Effector CD8-positive, alpha-beta T cell (primary cell): ENCODE measurements at places on chromosomes 6 and 20.

- no peak for DNase-seq
Observed at GRCh38 chr6:170114187-170114945, 176.5 kb downstream of the DLL1 start.

DNA sequence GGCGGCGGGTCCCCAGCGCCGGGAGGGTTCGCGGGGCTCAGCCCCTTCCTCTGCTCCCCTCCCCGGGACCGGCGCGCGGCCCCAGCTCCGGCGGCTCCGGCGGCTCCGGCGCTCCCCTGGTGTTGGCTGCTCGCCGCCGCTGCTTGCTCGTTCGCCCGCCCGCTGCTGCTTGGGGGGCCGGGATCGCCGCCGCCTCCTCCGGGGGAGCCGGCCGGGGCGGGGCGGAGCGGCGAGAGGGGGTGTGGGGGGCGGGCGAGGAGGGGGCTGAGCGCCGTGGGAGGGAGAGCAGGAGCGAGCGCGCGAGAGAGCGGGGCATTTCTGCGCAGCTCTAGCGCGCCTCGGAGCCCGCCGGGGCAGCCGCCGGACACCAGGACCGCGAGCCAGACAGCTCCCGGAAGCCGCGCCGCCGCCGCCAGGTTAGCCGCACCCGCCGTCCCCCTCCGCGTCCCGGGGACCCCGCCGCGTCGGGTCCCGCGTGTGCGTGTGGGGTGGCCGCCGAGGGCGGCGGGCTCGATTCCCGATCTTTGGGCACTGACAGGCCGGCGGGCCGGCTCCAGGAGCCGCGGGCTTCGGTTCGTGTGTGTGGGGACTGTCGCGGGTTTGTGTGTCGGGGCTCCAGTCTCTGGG, 62.0 kb upstream of the EPB41L1 start:
- no peak for DNase-seq

DNA sequence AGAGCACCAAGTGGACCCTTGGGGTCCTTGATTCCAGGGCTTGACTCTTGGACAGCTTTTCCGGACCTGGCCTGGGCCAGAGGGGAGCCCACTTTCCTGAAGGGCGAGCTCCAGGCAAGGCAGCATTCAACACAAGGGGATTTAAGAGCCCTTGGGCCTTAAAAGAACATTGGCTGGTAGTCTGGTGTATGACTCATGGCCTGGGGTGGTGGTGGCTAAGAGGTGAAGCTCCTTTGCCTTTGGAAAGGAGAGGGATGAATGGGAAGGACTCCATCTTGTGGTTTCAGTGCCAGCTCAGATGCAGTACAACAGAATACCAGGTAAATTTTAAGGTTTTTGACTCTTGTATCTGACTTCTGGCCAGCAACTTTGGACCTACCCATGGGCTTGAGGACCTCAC, 760.7 kb downstream of the GRIK2 start:
- DNase-seq = no peak

GRCh38 chr6:115865914-115866313, 194.8 kb downstream of the FRK start:
- no peak for DNase-seq

GRCh38 chr6:38806271-38806670, 91.2 kb downstream of the DNAH8 start:
- DNase-seq = no peak

DNA sequence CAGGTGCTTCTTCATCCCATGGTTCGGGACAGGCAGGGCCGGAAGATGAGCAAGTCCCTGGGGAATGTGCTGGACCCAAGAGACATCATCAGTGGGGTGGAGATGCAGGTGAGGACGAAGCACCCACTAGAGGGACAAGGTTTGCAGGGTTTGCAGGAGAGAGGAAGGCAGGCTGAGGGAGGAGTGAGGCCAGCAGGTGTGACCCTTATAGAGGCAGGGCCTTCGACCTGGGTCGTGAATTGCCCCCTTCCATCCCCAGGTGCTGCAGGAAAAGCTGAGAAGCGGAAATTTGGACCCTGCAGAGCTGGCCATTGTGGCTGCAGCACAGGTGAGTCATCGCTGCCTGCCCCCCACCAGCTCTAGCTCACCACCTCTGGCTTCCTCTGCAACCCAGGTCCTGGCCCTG, 8.4 kb downstream of the VARS2 start:
- DNase-seq = no peak

GRCh38 chr20:41411391-41411847, 44.8 kb upstream of the EMILIN3 start:
- no peak for DNase-seq

DNA sequence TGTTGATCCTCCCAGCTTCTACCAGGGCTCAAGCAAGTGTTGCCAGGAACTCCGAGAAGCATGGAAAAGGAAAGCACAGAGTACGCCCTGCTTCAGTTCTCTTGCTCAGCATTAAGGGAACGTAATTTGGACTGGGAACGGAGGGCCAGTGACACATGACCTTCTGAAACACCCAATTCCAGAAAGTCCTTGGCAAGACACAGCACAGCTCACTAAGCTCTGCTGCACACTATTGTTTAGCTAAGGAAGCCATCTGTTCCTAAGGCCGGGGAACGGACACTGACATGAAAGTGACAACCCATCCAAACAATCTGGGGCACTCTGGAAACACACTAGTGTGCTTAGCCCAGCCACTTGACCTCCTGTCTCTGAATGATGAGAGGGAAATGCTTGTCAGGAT, 56.9 kb upstream of the NXT1 start:
- DNase-seq = no peak

- no peak for DNase-seq
Observed at GRCh38 chr6:48078120-48078519, 32.9 kb downstream of the PTCHD4 start.

DNA sequence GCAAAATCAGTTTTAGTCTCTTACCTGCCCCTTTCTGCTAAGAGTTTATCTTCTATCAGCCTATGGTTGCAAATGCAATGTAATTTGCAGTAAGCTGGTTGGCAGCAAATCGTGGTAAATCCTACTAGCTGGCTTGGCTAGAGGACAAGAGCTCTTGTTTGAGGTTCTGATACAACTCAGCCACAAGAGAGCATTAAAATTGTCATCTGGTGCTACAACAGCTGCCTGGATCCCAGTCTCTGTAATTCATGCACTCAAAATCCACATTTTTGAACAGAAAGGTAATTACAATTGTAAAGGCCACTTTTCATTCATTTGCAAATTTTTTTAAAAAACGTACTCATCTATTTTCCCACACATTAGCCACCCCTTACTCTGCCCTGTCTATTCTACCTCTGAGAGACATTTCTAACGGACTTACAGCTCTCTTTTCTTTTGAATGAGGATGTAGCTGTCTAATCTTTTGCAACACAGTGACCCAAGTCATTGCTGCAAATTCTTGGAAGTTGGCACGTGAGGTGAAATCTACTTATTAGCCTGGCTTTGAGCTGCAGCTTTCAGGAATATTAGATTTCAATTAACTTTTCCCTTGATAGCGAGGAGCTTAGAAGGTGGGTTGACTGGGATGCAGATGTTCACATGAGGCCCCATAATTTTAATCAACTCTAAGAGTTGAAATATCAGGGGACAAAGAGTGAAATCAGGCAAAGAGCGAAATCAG, 54.0 kb upstream of the FAM184A start:
- no peak for DNase-seq

DNA sequence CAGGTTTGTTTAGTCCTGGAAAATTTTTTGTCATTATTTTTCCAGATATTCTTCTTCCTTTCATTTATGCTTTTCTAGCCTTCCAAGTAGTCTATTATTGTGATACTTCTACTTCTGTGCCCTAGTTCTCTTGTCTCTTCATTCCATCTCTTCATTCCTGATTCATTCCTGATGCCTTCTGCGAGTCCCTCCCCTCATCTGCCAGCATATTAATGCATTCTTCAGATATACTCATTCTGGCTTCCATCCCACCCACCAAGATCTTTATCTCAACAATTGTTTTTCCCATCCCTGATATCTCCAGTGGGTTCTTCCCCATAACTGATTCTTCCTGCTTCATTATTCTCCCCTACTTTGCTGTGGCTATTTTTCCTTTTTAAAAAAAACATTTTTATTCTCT, 35.2 kb downstream of the ALDH5A1 start:
- DNase-seq = no peak

GRCh38 chr6:169783401-169783800, 32.0 kb downstream of the ERMARD start:
- no peak for DNase-seq

- no peak for DNase-seq
Observed at GRCh38 chr20:49854190-49854875, 41.7 kb downstream of the SLC9A8 start.

DNA sequence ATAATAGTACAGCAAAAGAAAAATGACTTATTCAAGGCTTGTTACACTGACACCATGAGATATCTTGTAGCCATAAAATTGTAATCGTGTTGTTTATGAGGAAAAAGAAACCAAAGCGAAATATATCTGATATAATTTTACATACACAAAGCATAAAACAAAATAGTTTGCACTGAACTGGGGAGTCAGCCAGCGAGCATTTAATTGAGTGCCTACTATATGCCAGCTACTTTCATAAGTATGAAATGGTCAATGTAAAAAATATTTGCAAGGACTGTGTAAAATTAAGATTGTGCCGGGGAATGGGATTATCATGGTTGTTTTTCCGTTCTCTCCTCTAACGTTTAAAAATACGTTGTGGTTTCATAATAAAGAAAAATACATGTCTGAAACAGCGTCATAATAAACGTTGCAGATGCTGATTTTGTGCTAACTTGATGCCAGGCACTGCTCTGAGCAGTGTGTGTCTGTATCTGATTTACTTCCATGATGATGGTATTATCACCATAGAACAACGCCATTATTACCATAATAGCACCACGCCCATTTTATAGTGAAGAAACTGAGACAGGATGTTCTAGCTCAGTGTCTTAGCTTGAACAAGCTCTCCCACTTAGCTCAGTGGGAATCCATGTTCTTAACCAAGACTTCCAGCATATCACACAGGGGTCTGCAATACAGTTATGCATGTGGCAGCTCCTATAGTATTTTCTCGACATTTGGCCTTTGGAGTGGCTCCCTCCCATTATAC, 144.6 kb downstream of the BCAS1 start:
- DNase-seq = no peak

- DNase-seq = no peak
Observed at GRCh38 chr20:62266340-62266739, 28.0 kb downstream of the OSBPL2 start.

DNA sequence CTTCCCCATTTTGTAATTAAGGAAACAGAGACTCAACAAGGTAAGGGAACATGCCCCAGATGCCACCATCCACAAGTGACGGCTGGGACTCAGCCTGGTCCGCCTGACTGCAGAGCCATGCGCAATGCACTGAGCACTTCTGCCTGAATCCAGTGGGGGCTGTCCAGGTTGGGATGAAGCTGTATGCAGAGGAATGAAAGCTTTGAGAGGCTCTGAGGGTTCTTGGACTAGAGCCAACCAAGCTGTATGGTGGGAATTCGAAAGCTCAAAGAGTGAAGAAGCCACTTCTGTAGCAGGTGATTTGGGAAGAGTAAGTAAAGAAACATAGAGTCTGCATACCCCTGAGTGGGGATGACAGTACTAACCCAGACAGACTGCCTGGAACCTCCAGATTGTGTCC, 127.6 kb upstream of the AKAP12 start:
- no peak for DNase-seq

GRCh38 chr20:63831646-63831992, 555 bp upstream of the ZBTB46 start:
- no peak for DNase-seq

GRCh38 chr6:15290962-15291704, 45.3 kb downstream of the JARID2 start:
- DNase-seq = no peak

- no peak for DNase-seq
Observed at GRCh38 chr6:168002804-168003203, 5.3 kb downstream of the KIF25 start.

GRCh38 chr20:47606983-47607613, 105.4 kb downstream of the NCOA3 start:
- no peak for DNase-seq

- no peak for DNase-seq
Observed at GRCh38 chr6:131918650-131919355, 32.4 kb downstream of the CCN2 start.

- no peak for DNase-seq
Observed at GRCh38 chr6:106186172-106186571, 100.0 kb downstream of the PRDM1 start.

DNA sequence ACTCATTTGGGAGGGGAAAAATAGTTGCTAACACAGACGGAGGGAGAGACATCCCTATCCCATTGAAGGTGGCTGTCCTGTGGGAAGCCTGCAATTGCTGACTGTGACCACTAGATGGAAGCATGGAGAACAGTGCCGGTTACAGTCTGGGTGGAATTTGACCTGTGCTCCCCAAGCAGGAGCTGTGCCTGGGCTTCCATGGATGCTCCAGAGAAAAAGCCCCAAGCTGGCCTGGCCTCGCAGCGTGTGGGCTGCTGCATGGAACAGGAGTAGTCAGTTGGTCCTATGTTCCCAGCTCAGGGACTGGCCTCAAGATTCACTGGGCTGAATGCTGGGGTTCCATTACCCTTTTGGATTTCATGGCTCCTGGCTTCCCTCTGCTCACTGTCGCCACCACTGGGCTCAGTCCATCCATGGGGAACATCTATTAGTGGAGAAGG, 116.3 kb upstream of the CHD6 start:
- DNase-seq = no peak

DNA sequence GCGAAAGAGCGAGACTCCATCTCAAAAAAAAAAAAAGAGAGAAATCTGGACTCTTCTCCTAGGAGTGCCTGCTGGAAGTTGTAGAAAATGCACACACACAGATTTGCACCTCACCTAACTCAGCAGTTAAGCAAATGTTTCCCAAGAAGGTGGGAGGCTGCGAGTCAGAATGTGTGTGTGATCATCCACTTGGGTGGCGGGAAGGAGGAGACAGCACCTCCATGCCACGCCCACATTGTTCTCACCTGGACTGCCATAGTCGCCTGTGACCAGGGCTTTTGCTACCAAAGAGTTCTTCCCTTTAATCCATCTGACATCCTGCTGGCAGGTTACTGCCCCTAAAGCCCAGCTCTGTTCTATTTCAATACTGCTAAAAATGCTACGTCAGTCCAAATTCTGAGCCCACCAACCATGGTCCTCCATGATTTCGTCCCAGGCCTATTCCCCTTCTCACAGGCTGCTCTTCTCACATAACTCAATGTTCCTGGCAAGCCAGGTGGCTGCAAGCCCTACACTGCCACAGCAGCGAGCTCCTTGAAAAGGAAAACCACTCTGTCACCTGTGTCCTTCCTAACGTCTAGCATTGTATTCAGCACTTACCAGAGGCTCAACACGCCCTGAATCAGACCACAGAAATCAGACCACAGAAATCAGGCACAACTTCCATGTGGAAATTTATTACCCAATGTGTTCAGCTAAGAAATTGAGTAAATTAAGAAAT, 77.5 kb downstream of the PSMG4 start:
- no peak for DNase-seq

- no peak for DNase-seq
Observed at GRCh38 chr6:49563006-49563886, 12.8 kb downstream of the C6orf141 start.

GRCh38 chr6:111110036-111110435, 22.7 kb downstream of the SLC16A10 start:
- DNase-seq = no peak
